ENCODE measurements at places on chromosomes 7 and 10.

DNA sequence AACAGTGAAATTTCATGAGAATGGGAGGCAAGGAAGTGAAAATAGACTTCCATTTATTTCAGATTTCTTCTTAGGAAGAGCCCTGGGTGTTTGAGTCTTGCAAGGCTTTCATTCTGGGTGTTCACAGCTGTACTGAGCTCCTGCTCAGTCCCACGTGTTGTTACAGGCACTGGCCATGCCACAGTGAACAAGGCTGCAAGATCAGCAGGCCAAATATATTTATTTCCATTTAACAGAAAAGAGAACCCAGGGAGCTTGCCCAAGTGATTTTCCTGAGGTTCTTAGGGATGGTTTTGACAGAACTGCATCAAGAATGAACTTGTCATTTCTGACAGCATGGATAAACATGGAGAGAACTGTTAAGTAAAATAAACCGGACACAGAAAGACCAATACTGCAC, 54.5 kb upstream of the CD36 start:
- no peak for DNase-seq

- no peak for DNase-seq
Measured at GRCh38 chr7:22551768-22552513, 52.0 kb upstream of the STEAP1B start.

- DNase-seq: no peak
Measured at GRCh38 chr7:104960741-104961448, 53.1 kb upstream of the KMT2E start.

- DNase-seq: no peak
Measured at GRCh38 chr7:128875523-128875948, 12.9 kb downstream of the ATP6V1F start.

DNA sequence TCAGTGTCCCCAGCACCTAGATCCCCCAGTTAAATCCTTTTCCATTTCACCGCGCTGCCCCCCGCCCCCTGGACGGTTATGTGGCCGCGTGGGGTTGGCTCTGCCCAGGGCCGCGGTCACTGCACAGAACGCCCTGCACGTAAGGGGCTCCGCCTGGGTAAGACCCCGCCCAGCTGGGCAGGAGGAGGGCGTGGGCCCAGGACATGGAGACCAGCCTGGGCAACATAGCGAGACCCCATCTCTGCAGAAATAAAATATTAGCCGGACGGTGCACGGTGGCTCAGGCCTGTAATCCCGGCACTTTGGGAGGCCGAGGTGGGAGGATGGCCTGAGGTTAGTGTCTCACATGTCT, 650 bp upstream of the ZFAND2A start:
- DNase-seq: no peak

- no peak for DNase-seq
Measured at GRCh38 chr7:4797858-4798705, 22.7 kb downstream of the AP5Z1 start.

DNA sequence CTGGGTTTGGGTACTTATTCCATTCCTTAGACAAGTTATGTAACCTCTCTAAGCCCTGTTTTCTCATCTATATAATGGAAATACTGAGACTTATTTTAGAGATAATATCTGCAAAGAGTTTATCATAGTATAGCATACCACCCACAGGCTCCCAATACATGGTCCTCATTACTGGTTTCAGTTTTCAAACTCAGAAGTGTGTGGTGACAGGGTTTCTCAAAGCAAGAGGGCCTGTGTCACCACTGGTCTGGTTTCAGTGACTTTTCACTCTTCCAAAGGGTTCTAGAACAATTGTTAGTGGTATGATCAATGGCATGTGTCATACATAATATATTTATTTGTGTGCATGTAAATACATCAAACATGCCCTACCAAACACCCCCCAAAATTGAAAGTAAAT, 89.2 kb upstream of the BMPER start:
- no peak for DNase-seq

DNA sequence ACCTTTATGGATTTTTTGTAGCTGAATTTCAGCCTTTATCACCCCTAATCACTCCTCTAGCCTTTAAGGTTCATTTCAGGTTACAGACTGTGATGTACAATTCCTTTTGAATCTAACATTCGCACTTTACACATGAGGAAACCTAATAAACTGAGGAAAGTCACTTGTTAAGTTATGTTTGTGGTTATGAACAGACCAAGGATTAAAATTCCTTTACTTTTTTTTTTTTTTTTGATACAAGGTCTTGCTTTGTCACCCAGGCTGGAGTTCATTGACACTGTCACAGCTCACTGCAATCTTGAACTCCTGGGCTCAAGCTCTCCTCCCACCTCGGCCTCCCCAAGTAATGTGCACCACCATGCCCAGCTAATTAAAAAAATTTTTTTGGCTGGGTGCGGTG, 3.6 kb downstream of the MCU start:
- no peak for DNase-seq

DNA sequence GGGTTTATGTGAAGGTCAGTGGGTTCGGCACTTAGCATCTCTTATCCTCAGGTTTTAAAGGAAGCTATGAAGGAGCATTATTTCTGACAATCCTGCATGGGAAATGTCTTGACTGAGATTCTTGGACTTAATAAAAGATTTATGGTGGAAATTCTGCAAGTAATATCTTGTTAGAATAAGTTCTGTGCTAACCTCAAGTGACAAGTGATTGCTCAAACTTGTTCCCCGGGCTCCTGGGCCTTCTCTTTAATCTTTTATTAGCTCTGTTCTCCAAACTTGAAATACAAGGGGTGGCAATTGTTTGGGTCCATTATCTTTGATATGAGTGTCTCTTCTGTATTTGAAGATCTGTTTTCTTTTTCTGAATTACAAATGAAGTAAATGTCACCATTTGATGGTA, 140.6 kb upstream of the CTBP2 start:
- no peak for DNase-seq

- no peak for DNase-seq
Measured at GRCh38 chr7:146216396-146217041, 99.9 kb downstream of the CNTNAP2 start.

GRCh38 chr10:12780634-12781601, 220.6 kb downstream of the CCDC3 start:
- no peak for DNase-seq

DNA sequence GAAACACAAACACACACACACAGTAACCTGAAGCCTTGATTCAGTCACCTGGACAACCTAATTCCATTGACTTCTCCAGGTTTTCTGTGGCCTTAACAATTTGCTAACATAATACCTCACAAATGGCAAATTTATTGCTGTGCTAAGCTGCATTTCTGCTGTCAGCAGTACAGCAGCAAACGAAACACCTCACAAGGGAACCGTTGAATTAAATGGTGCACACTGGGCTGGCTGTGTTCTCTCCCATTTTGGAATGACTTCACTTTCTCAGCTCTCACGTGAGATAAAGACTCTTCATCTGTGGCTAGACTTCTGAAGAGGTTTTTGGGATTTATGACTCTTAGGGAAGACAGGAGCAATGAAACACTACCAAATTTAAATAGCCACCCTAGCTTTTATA, 152.5 kb downstream of the GPR158 start:
- DNase-seq: no peak

- no peak for DNase-seq
Measured at GRCh38 chr7:86792260-86792659, 148.6 kb downstream of the GRM3 start.

DNA sequence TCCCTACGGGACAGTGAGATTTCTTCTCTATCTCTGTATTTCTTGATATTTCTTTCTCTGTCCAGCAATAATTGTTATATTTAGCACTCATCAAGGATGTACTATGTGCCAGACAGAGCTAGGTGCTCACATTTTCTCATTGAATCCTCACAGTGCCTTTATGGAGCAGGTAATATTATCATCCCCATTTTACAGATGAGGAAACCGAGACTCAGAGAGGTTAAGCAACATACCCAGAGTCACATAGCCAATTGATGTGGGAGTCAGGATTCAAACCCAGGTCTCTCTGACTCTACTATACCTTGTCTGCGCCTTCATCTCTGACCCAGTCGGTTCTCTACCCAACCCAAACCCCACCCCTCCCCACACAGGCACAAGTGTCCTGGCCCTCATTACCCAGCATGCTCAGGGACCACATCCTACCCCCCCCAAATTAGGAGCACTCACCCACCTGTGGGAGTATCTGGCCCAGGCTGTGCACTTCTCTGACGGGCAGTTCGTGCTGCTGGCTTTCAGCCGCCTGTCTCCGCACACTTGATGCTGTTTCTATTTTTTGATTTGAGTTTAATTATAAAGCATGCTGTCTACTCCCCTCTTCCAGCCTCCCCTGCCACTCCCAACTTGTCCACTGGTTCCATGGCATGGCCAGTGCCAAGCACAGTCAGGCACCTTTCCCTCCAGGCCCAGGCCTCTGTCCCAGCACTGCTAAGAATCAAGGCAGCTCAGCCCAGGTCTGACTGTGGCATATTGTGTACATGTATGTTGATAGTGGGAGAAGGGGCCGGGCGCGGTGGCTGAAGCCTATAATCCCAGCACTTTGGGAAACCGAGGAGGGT, 9.8 kb upstream of the SAMD8 start:
- no peak for DNase-seq

GRCh38 chr10:103469201-103469600, 9.8 kb downstream of the CALHM3 start:
- DNase-seq: no peak

DNA sequence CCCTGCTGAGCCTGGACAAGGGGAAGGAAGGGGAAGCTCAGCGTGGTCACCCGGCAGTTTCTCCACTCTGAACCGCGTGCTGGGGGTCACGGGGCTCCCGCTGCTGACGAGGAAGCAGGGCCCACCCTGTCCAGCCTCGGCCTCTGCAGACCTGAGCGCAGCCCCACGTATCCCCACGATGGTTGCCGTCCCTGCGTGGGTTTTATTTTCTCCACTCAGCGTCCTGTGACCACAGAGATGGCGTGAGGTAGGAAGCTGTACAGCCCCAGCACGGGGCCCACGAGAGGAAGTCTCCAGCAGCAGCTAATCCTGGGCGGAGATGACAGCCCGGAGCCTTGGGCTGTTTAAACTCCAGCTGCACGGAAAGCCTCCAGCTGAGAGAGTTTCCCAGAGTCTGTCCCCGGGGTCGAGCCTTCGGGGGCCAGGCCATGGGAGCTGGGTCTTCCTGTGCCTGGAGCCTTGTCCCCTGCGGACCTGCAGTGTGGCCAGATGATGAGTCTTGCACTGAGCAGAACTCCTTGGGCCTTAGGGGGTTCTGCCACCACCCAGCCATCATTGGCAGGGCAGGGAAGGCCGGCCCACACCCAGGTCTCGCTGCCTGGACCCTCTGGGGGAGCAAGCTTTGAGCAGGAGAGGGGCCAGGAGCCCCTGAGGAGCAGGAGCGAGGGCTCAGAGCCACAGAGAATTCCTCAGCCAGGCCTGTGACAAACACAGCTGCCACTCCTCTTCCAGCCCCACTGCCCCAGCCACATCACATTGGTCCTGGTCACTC, 72.8 kb upstream of the FAM20C start:
- no peak for DNase-seq

DNA sequence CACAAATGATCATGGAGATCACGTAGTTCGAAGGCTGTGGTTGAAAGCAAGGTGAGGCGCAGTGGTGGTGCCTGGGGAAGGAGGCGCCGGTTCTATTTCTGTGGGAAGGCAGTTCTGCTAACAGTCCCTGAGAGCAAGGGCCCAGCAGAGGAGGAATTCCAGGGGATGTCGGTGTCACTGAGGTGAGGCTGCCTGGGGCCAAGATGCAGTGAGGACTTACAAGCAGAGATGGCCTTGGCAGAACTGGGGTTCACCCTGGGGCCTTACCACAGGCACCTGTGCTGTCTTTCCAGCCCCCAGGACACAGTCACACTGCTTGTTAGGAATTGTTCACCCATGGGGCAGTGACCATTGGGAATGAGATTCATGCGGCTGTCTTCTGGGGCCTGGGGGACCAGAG, 26.7 kb downstream of the GBX1 start:
- DNase-seq: no peak

DNA sequence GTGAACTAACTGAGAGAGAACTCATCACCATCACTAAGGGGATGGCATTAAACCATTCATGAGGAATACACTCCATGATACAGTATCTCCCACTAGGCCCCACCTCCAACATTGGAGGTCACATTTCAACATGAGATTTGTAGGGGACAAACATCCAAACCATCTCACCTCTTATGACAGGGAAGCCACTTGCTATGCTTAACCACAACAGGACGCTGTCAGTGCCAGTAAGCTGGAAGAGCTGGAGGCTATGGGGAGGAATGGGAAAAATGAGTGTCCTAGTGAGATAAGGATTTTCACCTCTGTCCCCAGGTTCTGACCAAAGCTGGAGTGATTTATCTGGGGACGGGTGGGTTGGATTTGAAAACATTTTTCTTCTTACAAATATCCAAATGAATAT, 17.6 kb downstream of the PLCE1 start:
- no peak for DNase-seq

DNA sequence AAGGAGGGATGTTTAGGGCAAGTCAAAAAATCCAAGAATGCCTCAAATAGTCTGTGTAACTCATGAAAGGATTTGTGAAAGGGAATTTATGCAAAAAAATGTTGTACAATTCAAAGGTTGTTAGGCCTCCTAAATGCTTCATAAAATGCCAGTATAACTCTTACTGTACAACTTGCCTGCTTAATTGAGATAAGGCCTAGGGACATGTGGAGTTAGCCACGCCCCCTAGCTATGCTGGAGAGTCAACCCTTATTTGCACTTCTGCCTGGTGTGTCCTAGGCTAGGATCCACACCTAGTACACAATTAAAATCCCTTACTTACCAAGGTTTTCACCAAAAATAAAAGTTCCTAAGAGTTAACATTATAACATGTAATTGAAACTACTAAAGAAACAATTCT, 77.2 kb downstream of the ZNF680 start:
- DNase-seq: no peak

DNA sequence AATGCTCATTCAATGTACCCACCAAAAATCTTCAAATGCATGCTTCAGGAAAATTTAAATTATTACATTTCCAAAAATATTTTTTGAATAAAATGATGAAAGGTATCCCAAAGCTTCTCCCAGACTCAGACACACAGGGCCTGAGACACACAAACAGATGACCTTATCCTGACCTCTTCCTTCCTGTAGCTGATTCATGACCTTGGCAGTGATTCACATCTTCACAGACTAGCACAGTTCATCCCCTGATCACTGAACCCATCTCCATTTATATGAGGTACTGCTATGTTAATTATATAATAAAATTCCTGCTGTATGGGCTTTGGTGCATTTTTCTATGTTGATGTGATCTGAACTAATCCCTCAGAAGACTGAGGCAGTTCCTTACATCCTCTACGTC, 265.0 kb upstream of the GLI3 start:
- DNase-seq: no peak

- peak; percentile 18 for DNase-seq
Measured at GRCh38 chr10:71396711-71397295, at the start of gene CDH23. TSS of gene CDH23 (plus strand) at chr10:71396920. CDS start at chr10:71439832, 42,912 bp downstream.

DNA sequence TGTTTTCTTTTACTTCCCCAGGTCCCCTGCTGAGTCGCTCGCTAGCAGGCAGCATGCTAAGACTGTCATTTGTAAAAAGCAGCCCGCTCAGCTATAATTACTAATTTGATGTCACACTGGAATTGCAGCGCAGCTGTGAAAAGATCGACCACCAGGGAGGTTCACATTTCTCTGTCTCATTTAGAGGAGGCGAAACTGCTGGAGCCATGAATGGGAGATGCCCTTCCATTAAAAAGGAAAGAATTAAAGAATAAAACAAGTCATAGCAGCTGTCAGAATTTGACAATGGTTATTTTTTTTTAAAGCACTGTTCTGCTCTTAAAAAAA, 153.5 kb downstream of the PIP4K2A start:
- peak; percentile 91 for DNase-seq
